ENCODE measurements at places on chromosomes 11 and 22. TPM values are rescaled to one million over a fixed set of nuclear protein-coding genes. Genes with fewer than 3 reads are reported as not detected.
A peak's percentile ranks its signal among the peaks of the same experiment; 100 is the strongest.

DNA sequence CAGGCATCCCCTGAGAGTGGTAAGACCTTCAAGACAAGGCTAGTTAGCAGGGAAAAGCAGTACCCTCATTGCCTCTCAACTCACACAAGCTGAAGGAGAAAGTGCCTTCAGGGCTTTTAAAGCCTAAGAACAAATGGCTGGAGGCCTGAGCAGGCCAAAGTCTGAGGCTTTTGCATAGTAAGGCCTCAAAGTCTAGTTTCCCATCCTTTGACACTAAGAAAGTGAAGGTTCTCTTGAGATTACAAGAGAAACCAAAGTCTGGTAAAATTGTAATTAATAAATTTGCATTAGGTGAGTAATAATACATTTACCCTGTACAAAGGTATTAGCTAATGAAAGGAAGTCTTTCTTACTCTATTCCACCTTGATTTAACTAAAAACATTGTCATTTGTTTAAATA, 47.0 kb upstream of the CCDC89 start:
- DNase-seq: no peak
- no peak overlapping the region for H3K4me3 ChIP-seq
- H3K4me1 ChIP-seq: no peaks in the 10 kb centered on the region
- H3K27ac ChIP-seq: no peak overlapping the region

GRCh38 chr11:19905280-19905853, 192.7 kb downstream of the NAV2 start:
- no peaks in the 10 kb centered on the region for H3K4me1 ChIP-seq
- no peaks in the 10 kb centered on the region for H3K36me3 ChIP-seq
- no peak for DNase-seq
- no peak overlapping the region for H3K4me3 ChIP-seq
- no peak overlapping the region for H3K27ac ChIP-seq

- H3K36me3 ChIP-seq: no peaks in the 10 kb centered on the region
- H3K27ac ChIP-seq: no peak overlapping the region
- no peaks in the 10 kb centered on the region for H3K4me1 ChIP-seq
- H3K4me3 ChIP-seq: no peak overlapping the region
- H3K27me3 ChIP-seq: no peaks in the 10 kb centered on the region
Measured at GRCh38 chr22:48793949-48794348, 1033.7 kb downstream of the BRD1 start.

DNA sequence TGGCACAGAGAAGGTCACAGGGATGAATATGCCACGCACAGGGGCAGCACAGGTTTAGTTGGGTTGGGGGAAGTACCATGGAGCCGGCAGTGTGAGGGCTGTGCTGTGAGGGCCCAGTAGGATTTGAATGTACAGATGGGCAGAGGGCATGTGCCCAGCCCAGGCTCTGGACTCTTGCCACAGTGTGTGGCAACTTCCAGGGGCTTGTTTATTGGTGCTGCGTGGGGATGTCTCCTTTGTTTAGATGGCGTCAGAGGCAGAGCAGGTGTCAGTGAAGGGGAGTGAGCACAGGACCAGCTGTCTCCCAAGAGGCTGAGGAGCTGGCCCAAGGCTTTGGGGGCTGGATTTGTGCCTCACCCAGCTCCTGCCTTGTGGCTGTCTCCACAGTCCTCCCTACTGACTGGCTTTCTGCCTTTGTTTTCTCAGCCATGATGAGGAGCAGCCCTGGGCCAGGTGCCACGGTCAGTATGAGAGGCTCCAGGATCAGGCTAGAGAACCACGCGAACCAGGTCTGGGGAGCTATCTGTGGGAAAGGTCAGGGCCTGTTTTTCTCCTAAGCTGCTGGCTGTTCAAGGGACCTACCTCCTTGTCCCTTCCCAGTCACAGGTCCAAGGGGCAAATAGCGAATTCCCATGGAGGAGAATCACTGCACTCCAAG, 21.9 kb downstream of the SUN2 start:
- peak overlapping the region; percentile 82 for H3K27ac ChIP-seq
- H3K27me3 ChIP-seq: no peaks in the 10 kb centered on the region
- H3K4me1 ChIP-seq: peaks cover 54% of the 10 kb centered on the region
- H3K4me3 ChIP-seq: no peak overlapping the region

- H3K27ac ChIP-seq: no peak overlapping the region
- no peaks in the 10 kb centered on the region for H3K27me3 ChIP-seq
- no peak for DNase-seq
- no peak overlapping the region for H3K4me3 ChIP-seq
- H3K4me1 ChIP-seq: no peaks in the 10 kb centered on the region
Measured at GRCh38 chr11:98834776-98835175, 186.0 kb upstream of the CNTN5 start.

GRCh38 chr11:46207270-46207669, 70.2 kb upstream of the CREB3L1 start:
- no peaks in the 10 kb centered on the region for H3K36me3 ChIP-seq
- H3K27me3 ChIP-seq: no peaks in the 10 kb centered on the region
- DNase-seq: no peak
- no peak overlapping the region for H3K27ac ChIP-seq
- peaks cover 3% of the 10 kb centered on the region for H3K4me1 ChIP-seq

GRCh38 chr11:57641011-57641807, 8.5 kb downstream of the YPEL4 start:
- peaks cover 26% of the 10 kb centered on the region for H3K4me1 ChIP-seq
- H3K36me3 ChIP-seq: no peaks in the 10 kb centered on the region
- H3K4me3 ChIP-seq: no peak overlapping the region

GRCh38 chr11:132140056-132140455, 769.6 kb downstream of the NTM start:
- DNase-seq: no peak
- no peaks in the 10 kb centered on the region for H3K36me3 ChIP-seq
- no peaks in the 10 kb centered on the region for H3K4me1 ChIP-seq
- no peak overlapping the region for H3K4me3 ChIP-seq
- H3K27ac ChIP-seq: no peak overlapping the region

DNA sequence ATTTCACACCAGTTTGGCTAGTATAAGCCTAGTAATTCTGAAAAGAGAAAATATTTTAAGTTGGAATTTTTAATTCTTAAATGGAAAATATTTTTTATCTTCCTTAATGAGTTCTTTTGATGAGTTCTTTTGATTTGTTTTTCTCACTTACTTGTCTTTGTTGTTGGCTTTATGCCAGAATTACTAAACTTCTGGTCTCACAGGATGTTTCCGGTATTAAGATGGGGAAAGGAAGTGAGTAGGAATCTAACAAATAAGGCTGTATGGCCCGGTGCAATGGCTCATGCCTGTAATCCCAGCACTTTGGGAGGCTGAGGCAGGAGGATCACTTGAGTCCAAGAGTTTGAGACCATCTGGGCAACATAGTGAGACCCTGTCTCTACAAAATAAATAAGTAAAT, 106.4 kb downstream of the ARHGAP42 start:
- no peaks in the 10 kb centered on the region for H3K27me3 ChIP-seq
- H3K27ac ChIP-seq: no peak overlapping the region
- no peaks in the 10 kb centered on the region for H3K36me3 ChIP-seq
- DNase-seq: no peak
- no peak overlapping the region for H3K4me3 ChIP-seq

DNA sequence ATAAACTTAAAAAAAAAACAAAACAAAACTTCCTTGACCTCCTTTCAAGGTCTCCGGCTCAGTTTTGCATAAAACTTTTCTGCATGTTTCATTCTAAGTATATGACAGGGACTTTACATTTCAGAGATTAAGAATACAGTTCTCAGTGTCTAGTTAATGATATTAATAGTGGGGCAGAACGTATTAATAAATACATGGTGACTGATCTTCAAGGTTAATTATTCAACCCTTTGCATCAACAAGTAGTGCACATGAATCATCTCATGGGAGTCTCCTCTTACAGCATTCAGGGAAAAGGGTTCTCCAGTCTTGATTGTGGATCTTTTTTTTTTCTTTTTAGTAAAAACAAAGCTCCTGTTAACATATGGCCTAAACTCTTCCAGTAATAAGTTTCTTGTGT, 146.8 kb downstream of the KIRREL3 start:
- no peaks in the 10 kb centered on the region for H3K36me3 ChIP-seq
- H3K4me1 ChIP-seq: no peaks in the 10 kb centered on the region
- no peak overlapping the region for H3K4me3 ChIP-seq
- no peak overlapping the region for H3K27ac ChIP-seq
- H3K27me3 ChIP-seq: no peaks in the 10 kb centered on the region

Gene PNPLA3
- total RNA-seq: 0.76 TPM

DNA sequence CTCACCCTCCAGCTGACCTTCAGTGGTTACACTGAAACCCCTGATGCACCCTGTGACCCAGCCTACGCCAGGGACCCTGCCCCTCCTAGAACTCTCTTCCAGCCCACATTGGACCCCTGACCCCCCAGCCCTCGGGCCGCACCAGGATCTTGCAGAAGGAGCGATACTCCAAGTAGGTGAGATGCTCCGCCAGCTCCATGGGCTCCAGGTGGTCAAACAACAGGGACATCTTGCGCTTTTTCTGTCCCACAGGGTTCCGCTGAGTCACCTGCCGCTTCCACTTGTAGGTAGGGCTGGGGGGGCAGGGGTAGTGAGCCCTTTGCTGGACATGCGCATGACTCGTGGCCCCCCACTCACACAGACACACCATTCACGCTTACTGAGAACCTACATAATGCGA, 4.1 kb downstream of the RASGRP2 start:
- H3K4me1 ChIP-seq: peaks cover 26% of the 10 kb centered on the region
- DNase-seq: no peak
- no peaks in the 10 kb centered on the region for H3K36me3 ChIP-seq
- H3K4me3 ChIP-seq: no peak overlapping the region
- no peaks in the 10 kb centered on the region for H3K27me3 ChIP-seq

Gene YAP1
- 177 TPM for total RNA-seq
